ENCODE measurements at places on chromosomes 12 and 14.

- no peak for DNase-seq
These were observed 10.8 kb downstream of the RIMBP2 start for GRCh38 chr12:130705178-130705822.

DNA sequence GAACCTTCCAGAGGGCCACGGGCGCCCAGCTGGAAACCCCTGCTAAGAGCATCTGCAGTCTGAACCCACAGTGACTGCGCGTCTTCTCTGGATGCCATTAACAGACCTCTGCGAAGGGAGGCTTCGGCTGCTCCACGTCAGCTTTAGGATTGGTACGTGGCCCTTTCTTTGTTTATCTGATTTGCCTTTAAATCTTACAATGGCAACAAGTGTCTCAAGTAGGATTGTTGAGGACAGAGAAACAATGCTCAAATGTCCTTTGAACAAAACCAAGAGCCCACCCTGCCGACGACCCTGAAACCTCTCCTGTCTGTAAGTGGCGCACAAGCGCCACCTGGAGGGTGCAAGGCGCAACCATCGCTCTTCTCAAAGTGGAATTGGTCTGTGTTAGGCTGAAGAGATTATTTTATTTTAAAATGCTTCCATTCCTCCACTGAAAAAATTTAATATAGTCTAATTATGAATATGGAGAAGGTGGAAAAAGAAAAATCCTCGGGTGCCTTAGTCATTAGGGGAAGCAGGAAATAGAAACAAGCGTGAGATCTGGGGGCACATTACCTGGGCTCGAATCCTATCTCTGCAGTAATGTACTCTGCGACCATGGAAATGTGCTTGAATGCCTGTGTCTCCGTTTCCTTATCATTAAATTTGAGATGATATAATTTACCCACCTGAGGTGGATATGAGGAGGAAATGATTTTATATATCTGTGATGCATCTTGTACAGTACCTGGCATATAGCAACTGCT, 82.6 kb upstream of the PTPRB start:
- DNase-seq: no peak

GRCh38 chr12:12877781-12878455, 13.4 kb upstream of the GPRC5A start:
- no peak for DNase-seq

GRCh38 chr12:11745113-11745512, 95.6 kb downstream of the ETV6 start:
- DNase-seq: no peak

DNA sequence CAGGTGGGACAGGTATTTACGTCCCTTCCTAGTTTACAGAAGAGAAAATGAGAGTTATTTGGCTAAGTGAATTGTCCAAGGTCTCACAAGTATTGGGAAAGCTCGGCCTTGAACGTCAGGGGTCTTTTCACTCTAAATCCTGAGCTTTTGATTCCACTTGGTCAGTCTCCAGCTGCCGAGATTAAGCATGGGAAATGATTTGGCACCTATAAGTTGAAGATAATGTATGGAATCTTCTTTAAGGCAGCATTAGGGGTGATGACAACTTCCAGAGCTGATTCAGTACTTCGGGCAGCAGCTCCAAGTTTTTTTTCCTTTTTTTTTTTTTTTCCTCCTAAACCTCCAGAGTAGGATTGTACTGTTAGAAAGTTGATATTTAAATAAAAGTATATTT, 722 bp downstream of the FAM234B start:
- DNase-seq: no peak

DNA sequence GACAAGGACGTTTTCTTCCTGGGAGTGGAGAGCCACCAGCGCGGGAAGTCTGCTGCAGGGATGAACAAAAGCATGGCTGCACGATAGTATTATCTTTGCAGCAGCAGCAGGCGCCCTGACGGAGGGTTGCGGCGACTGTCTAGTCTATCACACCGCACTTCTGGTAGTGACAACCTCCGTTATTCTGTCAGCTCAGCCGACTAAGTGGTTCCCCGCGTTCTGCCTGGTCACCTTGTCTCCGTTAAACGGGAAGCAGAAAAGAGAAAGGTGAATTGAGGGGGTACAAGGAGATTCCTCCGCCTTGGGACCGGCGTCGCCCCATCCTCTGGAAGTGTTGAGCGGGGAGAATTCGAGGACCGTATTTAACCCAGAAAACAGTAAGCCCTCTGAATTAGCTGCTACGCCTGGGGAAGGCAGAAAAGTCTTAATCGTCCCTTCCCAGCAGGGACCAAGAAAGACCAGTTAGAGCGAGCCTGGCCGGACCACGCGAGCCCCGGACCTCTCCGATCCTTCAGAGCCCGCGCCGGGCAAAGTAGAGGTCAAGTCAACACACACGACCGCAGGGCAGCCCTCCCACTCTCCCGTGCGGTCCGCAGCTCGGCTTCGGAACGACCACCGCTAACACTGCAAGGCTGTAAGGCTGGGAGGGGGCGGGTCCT, 536 bp upstream of the DAAM1 start:
- DNase-seq: no peak

GRCh38 chr14:89339579-89339978, 77.5 kb downstream of the FOXN3 start:
- no peak for DNase-seq

DNA sequence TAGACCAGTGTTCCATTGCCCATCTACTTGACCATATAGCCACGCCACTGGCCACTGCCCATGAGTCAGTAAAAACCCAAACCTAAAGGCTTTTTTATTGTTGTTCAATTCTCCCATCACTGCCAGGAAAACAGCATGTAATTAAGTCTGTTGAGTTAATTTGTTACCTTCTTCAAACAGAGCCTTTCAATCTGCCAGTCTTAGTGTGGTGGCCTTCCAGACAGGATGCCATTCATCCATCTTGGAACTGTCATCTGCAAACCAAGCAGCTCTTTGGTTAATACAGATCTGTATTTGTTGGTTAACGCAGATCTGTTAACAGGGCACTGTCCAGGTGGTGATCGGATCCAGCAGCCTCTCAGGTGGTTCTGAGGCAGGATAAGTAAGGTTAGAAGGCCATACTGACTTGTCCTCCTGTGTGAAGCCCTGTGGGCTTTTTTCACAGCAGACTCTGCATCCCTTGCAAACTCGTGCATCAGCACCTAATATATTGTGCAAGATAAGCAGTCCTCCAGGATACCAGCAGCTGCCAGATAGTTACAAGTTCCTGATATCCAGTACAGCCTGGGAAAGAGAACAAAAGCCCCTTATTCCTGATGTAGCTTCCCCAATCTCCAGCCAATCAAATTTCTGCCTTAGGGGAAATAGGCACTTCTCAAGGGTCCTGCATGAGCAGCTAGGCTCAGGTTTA, 59.1 kb upstream of the DHRS4 start:
- DNase-seq: no peak

- DNase-seq: no peak
These were observed 172.8 kb downstream of the LRIG3 start for GRCh38 chr12:58747533-58747932.

- no peak for DNase-seq
These were observed 586.8 kb upstream of the LMO3 start for GRCh38 chr12:17192721-17193120.

- DNase-seq: no peak
These were observed 796.4 kb downstream of the AACS start for GRCh38 chr12:125861299-125862281.

Measured in D721Med (cell line).